ENCODE measurements at places on chromosomes 2 and 18.

DNA sequence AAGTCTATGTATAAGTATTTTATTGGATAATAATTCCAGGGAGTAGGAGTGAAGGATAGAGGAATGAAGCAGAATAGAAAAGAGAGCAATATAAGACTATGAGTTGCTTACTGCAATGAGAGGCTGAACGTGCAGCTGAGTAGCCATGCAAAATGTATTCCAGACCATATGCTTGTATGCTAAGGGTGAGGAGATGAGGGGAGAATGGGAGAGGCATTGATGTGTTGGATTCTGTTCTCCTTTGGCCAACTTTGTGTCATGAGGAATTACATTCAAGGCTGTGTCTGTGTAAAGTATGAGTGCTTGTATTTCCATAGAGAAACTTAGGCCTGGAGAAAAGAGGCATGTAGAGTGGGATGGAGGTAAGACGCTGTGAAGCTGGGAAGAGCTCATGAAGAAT lies 301.8 kb downstream of the ARL6IP6 start:
- no peak for DNase-seq

- no peak for DNase-seq
Measured at GRCh38 chr2:75574106-75574505, 13.4 kb upstream of the EVA1A start.

- no peak for DNase-seq
Measured at GRCh38 chr2:74474899-74475298, 2.4 kb upstream of the MRPL53 start.

GRCh38 chr18:11883153-11883552 lies 25.0 kb downstream of the MPPE1 start:
- DNase-seq, result no peak

GRCh38 chr2:179467111-179467510 lies 202.5 kb upstream of the SESTD1 start:
- no peak for DNase-seq

DNA sequence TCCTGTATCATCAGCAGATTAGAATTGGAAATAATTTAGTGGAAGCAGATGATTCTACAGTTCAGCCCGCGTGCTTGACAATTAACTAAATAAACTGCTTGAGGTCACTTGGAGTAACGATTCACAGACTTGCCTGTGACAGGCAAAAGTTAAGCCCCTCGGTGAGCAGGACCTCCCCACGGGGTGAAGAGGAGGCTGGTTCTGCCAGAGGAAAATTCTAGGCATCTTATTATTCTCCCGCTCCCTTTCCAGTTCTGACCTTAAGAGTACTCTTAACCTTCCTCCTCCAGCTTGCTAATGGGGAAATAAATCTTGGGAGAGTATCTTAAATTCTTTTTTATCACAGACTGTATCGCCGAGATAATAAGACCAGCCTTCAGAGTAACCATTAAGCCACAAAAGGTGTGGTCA lies 169.7 kb upstream of the SMAD2 start:
- DNase-seq, result no peak

GRCh38 chr2:64317707-64318475 lies 136.1 kb upstream of the LGALSL start:
- no peak for DNase-seq

GRCh38 chr2:151959238-151959637 lies 131.0 kb upstream of the ARL5A start:
- no peak for DNase-seq

- DNase-seq, result no peak
Measured at GRCh38 chr2:68245672-68246071, 6.7 kb downstream of the PPP3R1 start.
